ENCODE measurements at places on chromosomes 7 and 10.

GRCh38 chr7:47074702-47075153 is 507.2 kb downstream of the TNS3 start:
- DNase-seq = no peak

DNA sequence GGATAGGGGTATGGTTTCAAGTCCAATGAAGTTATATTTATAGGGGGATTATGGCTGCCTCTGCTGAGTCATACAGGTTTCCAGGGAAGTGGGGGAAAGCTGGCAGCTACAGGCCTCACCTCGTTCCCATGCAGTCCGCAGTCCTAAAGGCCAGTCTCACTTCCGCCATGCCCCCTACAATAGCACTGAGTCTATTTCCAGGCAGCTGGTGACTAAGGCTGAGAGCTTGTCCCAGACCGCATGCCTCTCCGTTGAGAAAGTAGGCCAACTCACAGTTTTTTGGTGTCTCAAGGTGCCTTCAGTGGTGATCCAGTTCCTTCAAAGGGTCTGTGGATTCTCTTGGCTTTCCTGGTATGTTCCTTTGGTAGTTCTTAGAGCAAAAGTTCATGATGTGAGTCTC is 203.9 kb upstream of the GLI3 start:
- DNase-seq = no peak

DNA sequence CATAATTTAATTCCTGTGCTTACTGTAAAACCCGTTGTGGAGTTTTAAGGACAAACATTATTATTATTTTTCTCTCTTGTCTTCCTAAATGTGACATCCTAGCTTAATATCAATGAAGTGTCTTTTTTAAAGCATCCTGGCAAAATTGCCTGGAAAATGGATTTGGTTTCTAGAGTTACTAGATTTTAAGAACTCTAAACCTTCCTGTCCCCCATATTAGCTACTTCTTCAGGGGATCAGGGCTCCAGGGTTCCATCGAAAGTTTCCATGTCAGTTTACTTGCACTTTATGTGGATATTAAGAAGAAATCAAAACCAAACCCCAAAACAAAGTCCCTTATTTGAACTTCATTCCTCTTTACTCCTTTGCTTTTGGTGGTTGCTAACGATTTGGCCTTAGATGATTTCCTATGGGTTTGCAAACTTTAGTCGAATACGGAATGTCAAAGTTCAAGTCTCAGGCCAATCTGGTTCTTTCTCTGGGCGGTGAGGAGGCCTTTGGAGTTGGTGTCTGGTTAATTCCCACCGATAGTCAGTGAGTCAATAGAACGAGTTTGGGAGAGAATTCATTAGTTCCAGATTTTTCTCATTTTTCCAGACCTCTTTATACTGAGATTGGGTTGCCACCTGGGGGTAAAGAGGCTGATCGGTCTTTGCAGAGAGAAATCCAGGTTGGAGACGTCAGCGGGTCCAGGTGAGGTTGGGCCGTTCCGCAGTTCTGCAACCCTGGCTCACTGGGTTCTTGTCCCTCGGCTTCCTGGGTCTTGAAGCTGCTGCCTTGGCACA is 1.1 kb downstream of the CUX1 start:
- no peak for DNase-seq

GRCh38 chr7:123917878-123918277 is 7.2 kb upstream of the SPAM1 start:
- DNase-seq = no peak

GRCh38 chr10:23439452-23439960 is 631 bp downstream of the OTUD1 start:
- peak; percentile 75 for DNase-seq

DNA sequence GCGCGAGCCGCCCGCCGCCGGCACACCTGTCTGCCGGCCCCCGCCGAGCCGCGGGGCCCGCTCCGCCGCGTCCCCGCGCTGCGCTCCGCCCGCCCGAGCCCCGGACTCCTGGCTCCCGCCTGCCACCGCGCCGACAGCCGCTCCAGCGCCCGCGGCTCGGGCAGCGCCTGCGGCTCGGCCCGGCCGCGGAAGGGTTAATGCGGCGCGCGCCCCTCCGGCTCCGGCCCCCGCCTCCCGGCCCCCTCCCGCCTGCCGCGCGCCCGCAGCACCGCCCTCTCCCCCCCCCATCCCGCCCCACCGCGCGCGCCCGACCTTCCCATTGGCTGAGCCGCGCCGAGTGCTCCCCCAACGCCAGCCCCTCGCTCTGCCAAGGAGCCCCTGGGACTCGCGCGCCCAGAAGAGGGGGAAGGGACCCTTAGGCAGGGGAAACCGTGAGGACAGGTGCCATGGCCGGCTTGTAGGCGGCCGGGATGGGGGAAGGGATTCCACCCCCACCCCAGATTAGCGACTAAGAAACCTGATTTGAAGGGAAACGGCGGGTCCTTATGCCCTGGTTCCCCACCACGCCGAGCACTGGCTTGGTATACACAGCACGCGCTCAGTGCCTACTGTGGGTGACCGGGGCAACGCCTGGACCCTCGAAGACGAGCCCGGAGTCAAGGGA is at the start of gene KCNH2:
Gene KCNH2 (minus strand): TSS at position 196 of the 664 bp plus-strand sequence. CDS start 408 bp downstream, outside the sequence.
- DNase-seq = peak; percentile 99

DNA sequence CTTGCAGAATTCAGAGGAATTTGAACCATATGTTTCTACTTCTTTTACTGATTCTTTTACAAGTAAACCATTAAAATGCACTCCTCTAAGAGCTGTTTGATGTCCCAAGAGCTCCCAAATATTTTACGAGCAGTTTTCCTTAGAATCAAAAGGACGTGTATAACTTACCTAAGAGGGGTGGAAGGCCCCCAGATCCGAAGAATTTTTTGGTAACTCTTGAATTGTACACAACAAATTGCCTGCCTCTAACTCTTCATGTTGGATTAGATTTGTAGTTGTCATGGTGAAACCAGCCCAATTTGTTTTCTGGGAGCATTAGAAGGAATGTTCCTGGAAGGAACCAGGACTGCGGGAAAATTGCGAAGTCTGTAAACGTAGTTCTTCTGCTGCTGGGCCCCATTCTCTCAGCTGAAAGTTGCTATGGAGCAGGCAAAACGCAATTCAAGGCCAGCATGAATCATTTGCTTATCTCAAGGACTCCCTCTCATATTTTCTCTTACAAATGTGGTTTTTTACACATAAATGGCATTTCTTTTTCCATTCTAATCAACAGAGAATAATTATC is 124.8 kb upstream of the TMEM72 start:
- DNase-seq = no peak

DNA sequence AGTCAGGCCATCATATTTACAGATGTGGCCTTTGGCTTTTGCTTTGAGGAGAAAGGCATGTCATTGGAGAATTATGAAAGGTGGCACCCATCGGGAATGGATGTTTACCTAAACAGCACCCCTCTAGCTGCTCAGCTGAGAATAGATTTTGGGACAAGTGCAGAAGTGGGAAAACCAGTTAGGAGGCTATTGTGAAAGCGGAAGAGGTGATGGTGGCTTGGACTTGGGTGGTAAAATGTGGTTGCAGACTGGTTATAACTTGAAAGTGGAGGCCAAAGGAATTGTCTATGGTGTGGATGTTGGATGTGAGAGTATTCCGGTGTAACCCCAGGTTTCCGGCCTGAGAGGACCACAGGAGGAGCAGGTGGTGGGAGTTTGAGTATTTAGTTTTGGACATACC is 5.2 kb upstream of the SLC12A9 start:
- DNase-seq = no peak

DNA sequence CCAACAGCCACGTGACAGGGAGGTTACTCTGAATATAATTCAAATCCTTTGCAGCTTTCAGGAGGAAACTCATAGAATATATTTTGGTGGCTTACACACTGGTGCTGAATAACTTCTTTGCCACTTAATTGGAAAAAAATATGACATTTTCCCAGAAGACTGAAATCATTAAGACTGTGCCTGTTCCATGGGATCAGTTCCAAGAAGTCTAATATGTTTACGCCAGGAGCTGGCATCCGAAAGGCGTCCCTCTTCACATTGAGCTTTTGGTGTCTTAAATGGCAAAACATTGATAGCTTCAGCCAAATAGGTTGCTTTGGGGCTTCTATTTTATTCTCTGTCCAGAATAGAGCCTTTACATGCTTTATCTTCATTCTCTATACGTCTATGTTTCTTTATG is 917.6 kb upstream of the LRRTM3 start:
- DNase-seq = no peak

DNA sequence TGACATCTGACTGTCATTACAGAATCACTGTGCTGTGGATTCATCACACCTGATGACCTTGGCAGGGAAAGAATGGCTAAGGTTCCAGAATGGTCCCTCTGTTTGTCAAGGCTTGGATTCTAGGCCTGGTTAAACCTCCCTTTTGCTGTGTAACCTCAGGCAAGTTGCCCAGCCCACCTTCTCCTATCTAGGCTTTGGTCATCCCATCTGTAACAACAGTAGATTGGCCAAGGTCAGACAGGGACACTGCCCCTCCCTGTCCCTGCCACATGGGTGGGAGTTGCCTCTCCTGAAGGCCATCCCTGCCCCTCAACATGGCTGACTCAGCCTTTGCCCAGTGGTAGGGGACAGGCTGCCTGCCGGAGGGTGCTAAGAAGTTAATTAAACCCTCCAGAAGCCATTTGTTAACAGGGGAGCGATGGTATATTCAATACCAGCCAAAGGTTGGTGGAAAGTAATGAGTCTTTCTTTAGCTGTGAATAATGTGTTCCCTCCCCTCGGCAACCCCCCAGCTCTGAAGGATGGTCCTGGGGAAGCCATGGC is 149.8 kb upstream of the PCBD1 start:
- no peak for DNase-seq

DNA sequence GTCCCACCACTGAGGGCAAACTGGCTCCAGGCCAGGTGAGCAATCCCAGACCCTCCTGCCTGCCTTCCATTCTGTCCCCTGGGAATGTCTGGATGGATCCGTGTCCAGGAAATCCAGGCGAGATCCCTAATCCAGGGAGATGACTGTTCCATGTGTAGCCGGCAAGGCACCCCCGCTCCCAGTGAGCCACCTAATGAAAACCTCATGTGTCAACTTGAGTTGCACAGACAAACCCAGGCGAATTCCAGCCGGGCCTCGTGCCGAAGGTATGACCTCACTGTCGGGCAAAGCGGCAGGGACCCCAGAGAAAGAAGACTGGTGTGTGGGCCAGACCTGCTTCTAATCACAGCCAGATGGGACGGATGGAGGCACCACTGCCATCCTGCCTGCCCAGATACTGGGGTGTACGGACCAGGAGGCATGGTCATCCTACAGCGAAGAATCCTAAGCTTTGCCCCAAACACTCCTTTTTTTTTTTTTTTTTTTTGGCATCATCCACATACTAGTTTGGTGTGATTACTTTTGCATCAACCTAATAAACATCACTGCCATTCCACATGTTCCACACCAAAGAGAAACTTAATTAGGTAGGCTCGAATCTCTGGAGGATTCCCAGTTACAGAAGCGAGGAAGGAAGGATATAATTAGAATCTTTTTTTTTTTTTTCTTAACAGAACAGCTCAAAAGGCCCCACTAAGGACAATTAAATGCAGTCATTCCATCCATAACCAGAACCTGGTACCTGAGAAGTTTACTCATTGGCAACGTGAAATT is 313.1 kb downstream of the CALN1 start:
- peak; percentile 88 for DNase-seq

DNA sequence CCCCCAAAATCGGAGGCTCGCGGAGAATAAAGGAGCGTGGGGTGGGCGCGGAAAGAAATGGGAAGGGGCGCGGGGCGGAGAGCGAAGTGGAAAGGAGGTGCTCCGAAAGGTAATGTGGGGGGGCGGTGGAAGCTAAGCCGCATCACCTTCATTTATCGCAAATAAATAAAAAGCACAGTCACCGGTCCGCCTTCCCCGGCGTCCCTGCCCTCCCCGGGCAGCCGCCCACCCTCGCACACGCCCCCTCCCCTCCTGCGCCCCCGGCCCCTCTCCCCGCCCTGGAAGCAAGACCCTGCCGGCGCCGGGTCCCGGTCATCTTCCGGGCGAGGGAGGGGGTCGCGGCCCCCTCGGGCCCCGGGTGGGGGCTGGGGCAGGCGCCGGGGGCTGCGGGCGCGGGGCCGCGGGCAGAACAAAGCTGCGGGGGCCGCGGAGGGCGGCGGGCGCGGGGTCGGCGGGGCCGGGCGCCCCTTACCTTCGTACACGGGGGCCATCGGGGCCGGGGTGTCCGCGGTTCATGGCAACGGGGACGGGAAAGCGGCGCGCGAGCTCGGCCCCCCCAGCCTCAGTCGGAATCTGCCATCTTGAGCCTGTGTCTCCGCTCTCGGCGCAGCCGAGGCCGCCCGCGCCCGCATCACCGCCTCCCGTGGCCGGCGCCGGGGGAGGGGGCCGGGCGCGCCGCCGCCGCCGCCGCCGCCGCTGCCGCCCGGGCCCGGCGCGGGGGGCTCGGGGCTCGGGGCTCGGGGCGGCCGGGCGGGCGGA is 486 bp downstream of the HIPK2 start:
- peak; percentile 89 for DNase-seq

GRCh38 chr7:92934096-92934495 is 97.7 kb upstream of the CDK6 start:
- no peak for DNase-seq

- DNase-seq = no peak
Observed at GRCh38 chr10:113853578-113854012, 287 bp downstream of the DCLRE1A start.

DNA sequence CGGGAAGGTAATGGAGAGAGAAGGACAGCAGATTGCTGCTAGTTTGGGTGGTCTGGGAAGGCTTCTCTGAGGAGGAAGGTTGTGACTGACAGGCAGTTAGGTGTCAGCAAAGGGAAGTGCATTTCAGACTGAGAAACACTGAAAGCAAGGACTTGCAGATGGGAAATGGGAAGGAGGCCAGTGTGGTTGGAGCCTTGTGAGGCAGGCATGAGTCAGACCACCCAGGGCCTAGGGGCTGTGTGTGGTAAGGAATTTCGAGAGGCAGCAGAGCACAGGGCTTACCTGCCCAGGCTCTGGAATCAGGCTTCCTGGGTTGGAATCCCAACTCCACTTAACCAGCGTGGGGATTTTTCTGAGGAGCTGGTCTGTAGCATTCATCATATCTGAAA is 53.5 kb downstream of the NRF1 start:
- DNase-seq = peak; percentile 37

- no peak for DNase-seq
Observed at GRCh38 chr7:44372560-44373417, 47.4 kb upstream of the CAMK2B start.

GRCh38 chr7:157930441-157930840 is 593.6 kb downstream of the DNAJB6 start:
- DNase-seq = no peak

- DNase-seq = no peak
Observed at GRCh38 chr7:132133501-132133900, 442.8 kb downstream of the PLXNA4 start.

DNA sequence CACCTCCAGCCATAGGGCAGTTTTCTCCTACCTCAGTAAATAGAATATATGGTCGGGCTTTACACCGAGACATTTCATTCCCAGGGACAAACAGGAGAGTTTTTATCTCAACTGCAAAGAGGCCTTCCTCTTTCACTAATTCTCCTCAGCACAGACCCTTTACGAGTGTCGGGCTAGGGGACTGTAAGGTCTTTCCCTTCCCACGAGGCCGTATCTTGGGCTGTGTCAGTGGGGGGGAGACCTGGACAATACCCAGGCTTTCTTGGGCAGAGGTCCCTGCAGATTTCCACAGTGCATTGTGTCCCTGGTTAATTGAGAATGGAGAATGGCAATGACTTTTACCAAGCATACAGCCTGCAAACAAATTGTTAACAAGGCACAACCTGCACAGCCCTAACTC is 13.2 kb upstream of the ZNF488 start:
- DNase-seq = no peak

- no peak for DNase-seq
Observed at GRCh38 chr7:157817944-157818700, 481.3 kb downstream of the DNAJB6 start.

All from SK-N-SH (cell line).